ENCODE measurements at places on chromosomes 1 and 21. TPM values are rescaled to one million over a fixed set of nuclear protein-coding genes. Genes with fewer than 3 reads are reported as not detected.

NRIP1 gene
- 33.7 TPM for total RNA-seq

MTF2 gene
- 9.9 TPM for total RNA-seq

ZNF326 gene
- 4.1 TPM for total RNA-seq

BSND gene
- total RNA-seq = not detected

TTLL7 gene
- 18.7 TPM for total RNA-seq

PTCH2 gene
- total RNA-seq = 0.33 TPM

FAM163A gene
- total RNA-seq = not detected

THBS3 gene
- total RNA-seq = 28.2 TPM

DNM3 gene
- total RNA-seq = 2.0 TPM

CD164L2 gene
- total RNA-seq = not detected

ELAVL4 gene
- total RNA-seq = not detected

PLPP3 gene
- total RNA-seq = 265 TPM

NOTCH2 gene
- total RNA-seq = 197 TPM

KRTAP19-3 gene
- not detected for total RNA-seq

NR5A2 gene
- total RNA-seq = not detected

RGS8 gene
- under 0.01 TPM for total RNA-seq

MTMR11 gene
- total RNA-seq = 13.2 TPM

HAO2 gene
- not detected for total RNA-seq

PLA2G4A gene
- total RNA-seq = 20.3 TPM

CFAP57 gene
- 0.33 TPM for total RNA-seq

TIE1 gene
- 0.17 TPM for total RNA-seq

PPIAL4G gene
- total RNA-seq = not detected

CYP4Z1 gene
- not detected for total RNA-seq

SASS6 gene
- 0.83 TPM for total RNA-seq

CA14 gene
- total RNA-seq = not detected

NBPF26 gene
- 22.0 TPM for total RNA-seq

NBPF8 gene
- total RNA-seq = 16.4 TPM

GABRD gene
- total RNA-seq = not detected

FAM151A gene
- total RNA-seq = not detected

VCAM1 gene
- total RNA-seq = 2.9 TPM

PROX1 gene
- under 0.01 TPM for total RNA-seq

PYHIN1 gene
- not detected for total RNA-seq

Measured in smooth muscle cell of trachea (primary cell).